Ascending aorta (tissue), 2 donors: ENCODE measurements at places on chromosomes 7 and 10.

DNA sequence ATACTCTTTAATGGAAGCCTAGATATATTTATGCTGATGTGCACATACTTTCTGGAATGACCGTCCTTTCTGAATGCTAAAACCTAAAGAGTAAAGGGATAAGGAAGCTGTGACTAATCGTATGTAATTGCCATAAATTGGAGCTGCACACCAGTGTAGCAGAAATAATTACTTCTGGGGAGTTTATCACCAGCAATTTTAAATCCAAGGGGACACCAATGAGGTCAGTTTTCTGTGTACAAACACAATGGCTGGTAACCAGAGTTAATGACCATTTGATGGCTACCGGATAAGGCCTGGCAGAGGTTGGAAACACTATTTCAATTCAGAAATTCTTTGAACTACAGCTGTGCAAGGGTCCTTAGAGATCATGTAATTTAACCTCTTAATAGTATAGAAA, 670.1 kb downstream of the REEP3 start:
- no peak for DNase-seq

- DNase-seq: no peak
Observed at GRCh38 chr7:132073920-132074589, 502.2 kb downstream of the PLXNA4 start.

DNA sequence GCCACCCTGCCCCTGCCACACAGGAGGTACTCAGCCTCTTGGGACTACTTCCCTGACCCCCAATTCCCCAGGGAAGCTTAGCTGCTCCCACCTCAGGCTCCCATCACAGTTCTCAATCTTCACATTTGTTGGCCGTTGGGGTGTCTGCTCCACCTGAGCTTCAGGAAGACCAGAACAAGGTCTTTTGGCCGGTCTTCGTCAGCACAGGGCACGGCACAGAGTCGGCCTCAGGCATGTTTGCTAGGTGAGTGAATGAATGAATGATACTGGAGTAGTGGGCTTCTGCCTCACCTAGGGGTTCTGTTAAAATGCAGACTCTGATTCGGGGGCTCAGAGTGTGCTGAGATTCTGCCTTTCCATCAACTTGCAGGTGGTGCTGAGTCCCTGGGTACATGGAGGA, 20.3 kb downstream of the GPRIN2 start:
- DNase-seq: no peak

DNA sequence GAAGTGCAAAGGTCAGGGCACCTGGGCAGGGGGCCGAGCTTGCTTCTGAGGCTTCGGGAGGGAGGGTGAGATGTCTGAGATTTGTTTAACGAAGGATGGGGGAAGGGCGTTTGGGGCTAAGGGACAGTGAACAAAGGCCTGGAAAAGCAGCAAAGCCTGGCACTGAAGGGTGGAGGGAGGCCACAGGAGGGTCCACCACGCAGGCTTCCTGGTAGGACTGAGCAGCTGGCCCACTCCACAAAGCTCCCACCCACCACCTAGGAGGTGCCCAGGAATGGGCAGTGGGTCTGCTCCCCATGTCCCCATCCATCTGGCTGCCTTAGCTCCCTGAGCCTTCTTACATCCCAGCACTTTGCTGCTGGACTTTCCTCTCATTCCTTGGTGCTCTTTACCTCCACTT, 39.4 kb upstream of the CXCL12 start:
- DNase-seq: peak; percentile 48

DNA sequence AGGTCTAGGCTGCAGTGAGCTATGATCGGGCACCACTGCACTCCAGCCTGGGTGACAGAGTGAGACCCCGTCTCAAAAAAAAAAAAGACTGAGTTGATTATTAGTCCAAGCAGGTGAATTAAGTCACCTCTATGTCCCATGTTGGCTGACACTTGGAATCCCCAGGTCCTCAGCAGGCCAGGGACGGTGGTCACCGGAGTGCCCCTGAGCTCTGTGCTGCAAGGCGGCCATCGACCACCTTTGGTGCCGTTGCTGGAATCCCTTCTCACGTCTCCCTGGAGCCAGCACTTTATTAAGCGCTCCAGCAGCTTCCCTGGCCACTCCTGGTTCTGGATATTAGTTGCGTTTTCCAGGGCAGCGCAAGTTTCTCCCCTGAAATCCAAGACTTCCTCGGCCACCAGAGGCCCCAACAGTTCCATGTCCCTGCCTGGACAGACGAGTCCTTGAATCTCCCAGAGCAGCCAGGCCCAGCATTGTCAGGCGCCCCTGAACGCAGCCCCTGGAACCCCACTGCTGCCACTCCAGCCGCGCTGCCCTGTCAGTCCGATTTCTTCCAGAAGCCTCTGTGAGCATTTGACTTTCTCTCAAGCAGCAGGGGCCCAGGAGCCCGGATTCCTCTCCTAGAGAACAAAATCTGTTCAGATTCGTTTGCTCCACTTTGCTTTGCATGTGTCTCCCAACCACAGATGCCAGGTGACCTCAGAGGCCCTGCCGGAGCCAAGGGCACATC, 38.4 kb upstream of the FOXL3 start:
- no peak for DNase-seq

DNA sequence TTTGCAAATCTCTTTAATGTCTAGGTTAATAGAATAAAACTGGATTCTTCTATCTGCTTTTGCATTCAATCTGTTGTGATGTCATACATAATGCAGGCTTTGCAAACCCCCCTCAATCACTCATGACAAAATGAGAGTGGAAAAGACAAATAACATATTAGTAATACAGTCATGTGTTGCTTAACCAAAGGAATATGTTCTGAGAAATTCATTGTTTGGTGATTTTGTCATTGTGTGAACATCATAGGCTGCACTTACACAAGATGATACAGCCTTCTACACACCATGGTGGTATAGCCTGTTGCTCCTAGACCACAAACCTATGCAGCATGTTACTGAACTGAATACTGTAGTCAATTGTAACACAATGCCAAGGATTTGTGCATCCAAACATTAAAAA, 87.3 kb upstream of the SEC61G start:
- no peak for DNase-seq

- no peak for DNase-seq
Observed at GRCh38 chr7:143248761-143249354, 14.4 kb upstream of the GSTK1 start.

DNA sequence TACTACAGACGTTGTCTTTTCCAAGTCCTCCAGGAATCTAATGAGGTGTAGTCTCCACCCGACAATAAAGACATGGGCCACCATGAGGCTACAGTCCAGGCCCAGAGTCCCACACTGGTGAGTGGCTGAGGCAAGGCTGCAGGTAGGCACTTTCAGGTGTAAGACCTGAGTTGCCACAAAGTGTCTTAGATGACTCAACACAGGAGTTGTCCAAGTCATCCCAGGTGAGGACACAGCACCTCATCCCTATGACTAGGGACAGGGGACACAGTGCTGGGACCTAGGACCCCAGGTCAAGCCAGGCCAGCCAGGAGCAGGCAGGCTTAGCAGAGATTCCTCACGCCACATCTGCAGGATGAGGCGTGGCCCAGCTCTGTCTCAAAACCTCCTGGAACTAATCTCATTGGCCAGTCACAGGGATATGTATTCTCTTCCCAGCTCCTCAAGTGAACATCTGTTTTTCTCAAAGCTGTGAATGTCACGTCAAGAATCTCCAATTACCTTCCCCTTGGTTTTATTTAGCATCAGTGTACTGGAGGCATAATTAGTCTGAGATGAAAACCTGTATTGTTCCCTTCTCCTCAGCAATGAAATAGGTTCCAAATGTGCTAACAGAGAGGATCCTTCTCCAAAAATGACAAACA, 254.6 kb downstream of the GRID1 start:
- DNase-seq: no peak

DNA sequence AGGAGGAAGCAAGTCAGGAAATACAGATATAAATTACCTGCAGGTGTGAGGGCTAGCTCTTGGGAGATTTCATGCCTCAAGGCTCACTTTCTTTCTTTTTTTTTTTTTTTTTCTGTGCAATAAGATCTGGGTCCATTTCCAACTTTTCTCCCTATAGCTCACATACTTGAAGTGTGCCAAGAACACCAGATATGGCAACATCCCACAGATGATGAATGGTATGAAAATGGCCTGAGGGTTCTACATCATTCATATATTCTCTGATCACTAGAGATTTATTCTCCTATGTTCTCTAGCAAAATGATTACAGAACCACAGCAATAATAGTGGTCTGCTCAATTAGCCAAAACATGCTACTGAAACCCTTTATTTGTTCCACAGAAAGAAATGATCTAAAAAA, 117.2 kb downstream of the LRRTM3 start:
- no peak for DNase-seq

- no peak for DNase-seq
Observed at GRCh38 chr10:122123186-122123585, 134.2 kb downstream of the TACC2 start.

- DNase-seq: no peak
Observed at GRCh38 chr7:101740981-101741725, 76.3 kb upstream of the CUX1 start.

DNA sequence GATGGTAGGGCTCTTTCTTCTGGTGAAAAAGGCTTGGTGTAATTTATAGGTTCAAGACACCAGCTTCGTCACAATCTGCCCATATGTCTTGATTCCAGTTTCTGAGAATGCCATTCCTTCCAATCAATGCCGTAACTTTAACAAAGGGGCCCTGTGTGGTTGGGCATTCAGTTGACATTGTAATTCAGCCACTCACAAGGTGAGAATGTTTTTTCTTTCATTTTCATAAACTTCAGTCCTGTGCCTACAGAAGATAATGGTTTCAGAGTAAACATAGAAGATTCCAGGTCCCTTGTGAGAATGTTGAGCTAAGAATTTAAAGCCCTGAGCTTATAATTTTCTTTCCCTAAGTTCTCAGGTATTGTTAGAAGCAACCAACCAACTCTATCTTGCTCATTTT, 67.3 kb upstream of the AASS start:
- DNase-seq: no peak

DNA sequence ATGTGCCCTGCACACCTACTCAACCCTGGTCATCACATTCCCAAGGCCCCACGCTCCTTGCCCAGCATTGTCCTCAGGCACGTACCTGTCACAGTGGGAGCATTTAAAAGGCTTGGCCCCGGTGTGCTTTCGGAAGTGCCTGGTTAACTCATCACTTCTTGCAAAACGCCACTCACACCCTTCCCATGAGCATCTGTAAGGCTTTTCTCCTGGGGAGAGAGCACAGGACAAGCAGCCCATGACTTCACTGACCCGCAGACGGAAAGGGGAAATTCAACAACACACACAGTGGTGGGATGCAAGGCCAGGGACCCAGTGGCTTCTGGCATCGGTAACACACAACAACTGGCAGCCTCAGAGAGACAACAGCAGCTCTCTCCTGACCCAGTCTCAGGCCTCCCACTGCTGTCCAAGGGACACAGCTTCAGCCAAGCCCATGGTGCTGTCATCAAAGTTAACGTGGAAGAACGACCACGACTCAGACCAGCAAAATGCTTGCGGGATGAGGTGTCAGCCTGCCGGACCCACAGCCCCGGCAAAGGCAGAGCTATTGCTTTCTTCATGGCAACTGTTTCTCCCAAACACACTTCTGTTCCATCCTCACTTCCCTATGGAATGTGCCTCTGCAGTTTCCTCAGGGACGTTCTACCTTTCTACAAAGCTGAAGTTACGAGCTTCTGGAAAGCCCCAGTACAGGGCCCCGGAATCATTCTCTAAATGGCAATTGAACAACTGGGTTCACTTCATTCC, 4.8 kb downstream of the KLF6 start:
- peak; percentile 73 for DNase-seq

DNA sequence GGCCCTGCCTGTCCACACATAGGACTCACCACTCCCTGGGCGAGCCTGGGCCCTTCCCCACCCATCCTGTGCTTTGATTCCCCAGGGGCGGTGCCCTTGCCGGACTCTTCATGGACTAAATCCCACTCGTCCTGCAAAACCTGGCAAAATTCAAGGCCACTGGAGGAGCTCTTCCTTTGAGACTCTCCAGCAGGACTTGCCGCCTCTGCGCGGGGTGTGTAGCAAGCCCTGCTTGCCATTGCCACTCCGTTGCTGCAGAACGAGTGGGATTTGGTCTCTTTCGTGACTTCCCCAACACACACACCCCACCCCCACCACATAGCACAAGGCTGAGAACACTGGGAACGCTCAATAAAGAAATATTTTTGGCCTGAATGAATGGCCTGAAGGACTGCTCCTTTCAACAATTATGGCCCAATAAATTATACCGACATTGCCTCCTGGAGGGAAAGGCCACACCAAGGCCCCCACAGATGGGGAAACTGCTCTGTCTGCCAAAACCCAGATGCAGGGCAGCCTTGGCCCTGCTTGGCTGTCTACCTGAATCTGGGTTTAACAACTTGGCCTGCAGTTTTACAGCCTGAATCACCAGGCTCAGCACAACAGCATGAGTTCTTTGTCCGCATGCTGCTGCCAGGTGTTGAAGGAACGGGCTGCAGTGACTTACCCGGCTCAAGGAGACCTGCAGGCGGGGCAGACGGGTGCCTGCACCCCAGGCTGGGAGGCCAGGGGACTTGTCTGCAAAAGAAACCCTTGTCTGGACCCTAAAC, 72.8 kb upstream of the KAT6B start:
- DNase-seq: no peak

DNA sequence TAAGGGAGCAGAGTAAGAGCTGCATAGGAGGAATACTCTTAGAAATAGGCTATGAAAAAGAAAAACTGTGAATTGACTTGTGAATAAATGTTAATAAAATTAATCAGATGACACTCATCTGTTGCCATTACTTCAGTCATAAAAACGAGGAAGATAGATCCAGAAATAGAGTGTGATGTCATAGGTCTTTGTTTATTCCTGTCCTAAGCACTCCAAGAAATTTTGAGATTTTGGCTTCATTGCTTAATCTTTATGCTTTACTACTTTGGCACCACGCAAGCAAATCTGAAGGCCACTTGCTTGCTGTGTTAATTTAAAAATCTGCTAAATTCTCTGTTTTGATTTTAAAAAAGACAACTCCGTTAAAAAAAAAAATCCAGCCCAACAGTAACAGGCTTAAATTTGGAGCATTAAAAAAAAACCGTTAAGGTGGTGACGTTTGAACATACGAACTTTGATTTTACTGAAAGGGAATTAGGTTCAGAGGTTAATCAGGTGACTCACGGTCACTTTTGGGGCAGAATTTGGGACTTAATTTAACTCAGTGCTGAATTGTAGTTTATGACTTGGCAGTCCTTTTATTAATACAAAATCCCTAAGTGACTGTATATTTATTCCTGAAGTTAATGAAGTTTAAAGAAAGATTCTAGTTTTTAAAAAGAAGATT, 3.4 kb downstream of the IFRD1 start:
- no peak for DNase-seq

DNA sequence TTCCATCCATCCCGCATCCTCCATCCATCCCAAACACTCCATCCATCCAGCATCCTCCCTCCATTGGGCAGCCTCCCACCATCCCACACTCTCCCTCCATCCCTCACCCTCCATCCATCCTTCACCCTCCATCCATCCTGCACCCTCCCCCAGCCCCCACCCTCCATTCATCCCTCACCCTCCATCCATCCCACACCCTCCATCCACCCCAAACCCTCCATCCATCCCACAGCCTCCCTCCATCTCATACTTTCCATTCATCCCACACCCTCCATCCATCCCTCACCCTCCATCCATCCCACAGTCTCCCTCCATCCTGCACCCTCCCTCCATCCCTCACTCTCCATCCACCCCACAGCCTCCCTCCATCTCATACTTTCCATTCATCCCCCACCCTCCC, 60.4 kb downstream of the FOXI2 start:
- DNase-seq: no peak
